ENCODE measurements at places on chromosomes 16 and 17. TPM values are rescaled to one million over a fixed set of nuclear protein-coding genes. Genes with fewer than 3 reads are reported as not detected.

GRCh38 chr17:40953881-40954280 is 12.9 kb downstream of the KRT39 start:
- DNase-seq: no peak

The TUFM gene
- polyA plus RNA-seq: 227 TPM

DNA sequence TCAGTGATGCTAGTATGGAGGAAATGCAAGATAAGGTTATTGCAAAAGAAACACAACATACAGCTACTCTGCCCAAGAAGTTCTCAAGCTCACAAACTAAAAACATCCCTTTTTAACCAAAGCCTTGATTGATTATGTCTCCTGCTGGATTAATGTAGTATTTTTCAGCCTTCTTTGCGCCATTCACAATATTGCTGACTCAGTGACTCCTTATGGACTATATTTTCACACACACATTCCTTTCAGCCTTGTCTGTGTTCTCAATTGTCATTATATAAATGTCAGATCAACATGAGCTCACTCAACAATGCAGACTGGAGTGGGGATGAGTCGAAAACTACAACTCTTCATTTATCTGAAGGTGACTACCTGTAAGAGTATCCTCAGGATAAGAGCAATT is 579.3 kb upstream of the CDH8 start:
- DNase-seq: no peak

DNA sequence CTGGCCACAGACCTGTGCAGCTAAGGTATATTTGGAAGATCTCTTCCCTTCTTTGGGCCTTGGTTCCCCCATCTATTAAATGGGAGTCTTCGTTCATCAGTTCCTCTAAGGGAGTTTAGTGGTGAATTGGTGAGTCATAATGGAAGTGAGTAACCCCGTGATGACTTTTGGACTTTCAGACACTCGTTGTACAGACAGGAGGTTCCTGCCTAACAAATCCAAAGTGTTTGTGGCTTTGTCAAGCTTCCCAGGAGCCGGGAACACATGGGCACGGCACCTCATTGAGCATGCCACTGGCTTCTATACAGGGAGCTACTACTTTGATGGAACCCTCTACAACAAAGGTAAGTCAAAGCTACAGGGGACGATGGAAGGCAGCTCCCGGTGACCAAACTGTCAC is 40.4 kb downstream of the WSCD1 start:
- no peak for DNase-seq

GRCh38 chr17:49193513-49194296 is 16.7 kb downstream of the GNGT2 start:
- no peak for DNase-seq

- DNase-seq: peak; percentile 95
These were observed 3.9 kb downstream of the ITGA2B start for GRCh38 chr17:44385287-44386181.

The ZFHX3 gene
- polyA plus RNA-seq: 4.3 TPM

The IL17C gene
- polyA plus RNA-seq: not detected

DNA sequence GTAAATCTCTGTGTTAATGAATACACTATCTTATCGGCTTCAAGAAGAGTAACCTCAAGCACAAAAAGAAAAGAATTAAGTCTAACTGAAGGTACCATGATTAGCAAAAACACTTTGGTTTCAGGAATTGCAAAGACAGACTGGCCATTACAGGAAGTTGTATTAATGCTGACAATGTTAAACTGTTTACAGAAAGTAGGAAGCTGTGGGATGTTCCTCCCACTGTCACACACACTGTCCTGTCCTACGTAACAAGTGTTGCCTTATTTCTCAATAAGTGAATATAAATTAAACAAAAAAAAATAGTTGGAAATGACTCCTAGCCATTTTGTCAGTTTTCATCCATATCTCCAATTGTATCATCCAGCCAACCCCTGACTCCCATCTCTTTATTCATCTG is 8.6 kb downstream of the GNA13 start:
- no peak for DNase-seq

GRCh38 chr16:2251296-2252111 is at the start of gene ECI1:
TSS of gene ECI1 (minus strand) at chr16:2251587. CDS start at chr16:2251566, 21 bp downstream.
- peak; percentile 99 for DNase-seq

The CACNB1 gene
- 6.4 TPM for polyA plus RNA-seq

GRCh38 chr17:32331243-32332040 is 10.5 kb downstream of the C17orf75 start:
- no peak for DNase-seq

- no peak for DNase-seq
These were observed 316.6 kb downstream of the SNX29 start for GRCh38 chr16:12293017-12293618.

GRCh38 chr16:20956319-20956718 is 55.7 kb downstream of the LYRM1 start:
- DNase-seq: no peak

The PPY gene
- polyA plus RNA-seq: not detected

DNA sequence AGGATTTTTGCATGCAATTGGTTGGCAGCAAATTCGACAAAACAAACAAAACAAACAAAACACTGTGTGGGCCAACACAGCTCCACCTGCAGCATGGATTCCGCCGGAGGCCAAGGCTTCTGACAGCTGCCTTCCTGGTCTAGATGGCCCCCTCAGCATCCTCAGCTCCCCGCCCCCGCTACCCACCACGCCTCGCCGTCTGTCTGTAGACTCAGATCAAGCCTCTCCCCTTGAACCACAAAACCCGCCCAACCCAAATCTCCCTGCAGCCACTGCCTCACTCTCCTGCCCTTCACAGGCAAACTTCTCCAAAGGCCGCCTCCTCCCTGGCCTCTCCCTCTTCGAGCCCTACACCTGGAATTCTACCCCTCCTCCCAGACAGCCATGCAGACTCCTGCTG is 57.9 kb downstream of the RTN4RL1 start:
- DNase-seq: no peak

DNA sequence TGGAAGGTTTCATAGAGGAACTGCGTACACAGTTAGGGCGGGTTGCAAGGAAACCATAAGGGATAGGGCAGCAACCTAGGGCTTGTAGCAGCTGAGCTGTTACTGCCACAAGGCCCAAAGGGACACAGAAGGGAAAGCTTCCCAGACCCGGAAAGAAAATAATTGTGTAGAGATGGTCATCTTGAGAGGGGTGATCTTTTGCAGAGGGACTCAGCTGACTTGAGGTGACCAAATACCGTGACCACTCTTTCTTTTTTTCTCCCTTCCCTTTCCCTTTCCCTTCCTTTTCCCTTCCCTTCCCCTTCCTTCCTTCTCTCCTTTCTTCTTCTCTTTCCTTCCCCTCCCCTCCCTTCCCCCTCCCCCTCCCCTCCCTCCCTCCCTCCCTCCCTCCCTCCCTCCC is 8.5 kb upstream of the CREBBP start:
- no peak for DNase-seq

The PRSS53 gene
- 0.79 TPM for polyA plus RNA-seq

The FKBP10 gene
- polyA plus RNA-seq: 24.8 TPM

GRCh38 chr16:86257546-86257945 is 252.8 kb upstream of the FOXF1 start:
- DNase-seq: no peak

GRCh38 chr16:73697336-73697735 is 599.3 kb upstream of the PSMD7 start:
- DNase-seq: no peak

GRCh38 chr17:66354472-66354871 is 52.1 kb downstream of the PRKCA start:
- DNase-seq: no peak

GRCh38 chr17:81635973-81636504 is 873 bp downstream of the NPLOC4 start:
- no peak for DNase-seq

- DNase-seq: no peak
These were observed 7.0 kb upstream of the RNF157 start for GRCh38 chr17:76247304-76247703.

DNA sequence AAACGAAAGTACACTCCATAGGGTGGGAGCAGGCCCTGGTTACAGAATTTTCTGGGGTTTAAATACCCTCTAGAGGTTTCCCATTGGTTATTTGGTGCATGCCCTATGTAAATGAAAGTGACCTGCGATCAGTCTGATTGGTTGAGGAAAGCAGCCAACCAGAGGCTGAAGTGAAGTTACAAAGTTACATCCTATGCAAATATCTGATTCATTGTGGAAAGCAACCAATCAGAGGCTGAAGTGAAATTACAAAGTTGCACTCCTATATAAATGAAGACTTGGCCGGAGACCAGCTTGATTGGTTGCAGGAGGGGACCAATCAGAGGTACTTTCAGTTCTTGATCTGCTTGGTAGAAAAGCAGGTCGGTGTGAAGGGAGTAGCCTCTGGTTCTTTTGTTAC is 24.4 kb downstream of the NAA60 start:
- DNase-seq: no peak

Data from right cardiac atrium (tissue), 5 donors.